ENCODE measurements at places on chromosomes 13 and 19.

GRCh38 chr13:39655041-39655568 lies 357 bp upstream of the COG6 start:
- no peak for DNase-seq

DNA sequence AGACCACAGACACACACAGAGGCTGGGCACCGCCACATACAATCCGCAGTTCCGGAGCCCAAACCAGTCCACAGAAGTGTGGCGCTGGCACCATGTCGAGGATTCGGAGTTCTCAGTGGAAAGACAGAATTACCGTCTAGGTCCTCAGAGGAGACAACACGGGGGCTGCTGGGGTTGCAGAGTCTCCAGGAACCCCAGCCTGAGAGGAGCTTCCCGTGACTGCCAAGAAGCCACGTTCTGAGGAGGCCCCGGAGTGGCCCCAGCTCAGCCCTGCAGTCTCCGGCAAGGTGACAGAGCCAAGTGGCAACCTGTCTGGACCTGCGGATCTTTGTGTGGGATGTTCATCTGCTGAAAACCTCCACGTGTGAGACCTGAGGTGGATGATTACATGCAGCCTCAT lies 7.3 kb upstream of the ADPRHL1 start:
- DNase-seq: no peak

DNA sequence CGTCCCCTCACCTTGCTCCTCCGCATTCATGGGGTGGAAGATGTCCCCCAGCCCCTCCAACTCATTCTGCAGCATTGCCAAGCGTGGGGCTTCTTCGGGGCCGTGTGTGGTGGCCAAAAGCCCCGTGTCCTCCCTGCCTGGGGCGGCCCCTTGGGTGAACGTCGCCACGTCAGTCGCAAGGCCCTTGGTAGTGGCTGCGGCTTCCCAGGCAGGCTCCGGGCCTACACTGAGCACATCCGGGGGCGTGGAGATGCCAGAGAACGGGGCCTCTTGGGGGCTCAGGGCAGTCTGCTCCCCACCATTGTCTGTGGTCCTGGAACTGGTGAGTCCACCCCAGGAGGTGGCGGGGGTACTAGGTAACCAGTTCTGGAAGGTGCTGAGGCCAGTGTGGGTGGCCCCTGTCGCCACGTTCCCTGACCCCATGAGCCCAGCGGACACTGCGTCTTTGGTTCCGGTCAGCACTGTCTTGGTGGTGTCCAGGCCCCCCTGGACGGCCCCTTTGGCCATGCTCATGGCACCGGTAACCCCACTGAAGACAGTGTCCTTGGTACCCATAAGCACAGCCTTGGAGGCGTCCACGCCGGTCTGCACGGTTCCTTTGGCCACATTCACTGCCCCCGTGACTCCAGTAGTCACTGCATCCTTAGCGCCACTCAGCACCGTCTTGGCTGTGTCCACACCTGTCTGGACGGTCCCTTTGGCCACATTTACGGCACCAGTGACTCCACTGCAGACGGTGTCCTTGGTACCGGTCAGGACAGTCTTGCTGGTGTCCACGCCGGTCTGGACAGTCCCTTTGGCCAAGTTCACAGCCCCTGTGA lies 7.6 kb downstream of the PLIN4 start:
- DNase-seq: no peak

GRCh38 chr13:110636701-110637201 lies 21.4 kb downstream of the NAXD start:
- DNase-seq: no peak

DNA sequence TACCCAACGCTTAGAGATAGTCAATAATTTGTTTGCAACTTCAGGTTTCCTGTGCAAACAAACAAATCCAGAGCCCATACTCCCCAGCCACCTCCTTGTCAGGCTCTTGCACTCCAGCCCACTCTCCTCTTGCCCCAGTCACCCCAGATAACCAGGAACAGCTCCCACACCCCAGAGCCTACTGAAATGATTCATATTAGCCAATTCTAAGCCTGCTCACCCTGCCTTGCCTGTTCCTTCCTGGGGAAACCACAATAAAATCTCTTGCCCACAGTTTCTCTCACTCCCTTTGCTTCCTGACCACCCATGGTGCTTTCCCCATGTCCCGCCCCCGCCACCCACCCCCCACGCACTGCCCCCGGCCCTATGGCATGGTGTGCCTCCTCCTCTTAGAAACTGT lies 3.8 kb upstream of the ACTL9 start:
- DNase-seq: no peak

- no peak for DNase-seq
These were observed 17.7 kb downstream of the SIAH3 start for GRCh38 chr13:45833663-45834375.

- DNase-seq: no peak
These were observed 57.0 kb upstream of the RAP2A start for GRCh38 chr13:97376981-97377380.

- no peak for DNase-seq
These were observed 1015.0 kb downstream of the SLITRK1 start for GRCh38 chr13:82867284-82867683.

Measured in occipital lobe (tissue), 3 donors.